H1 (cell line): ENCODE measurements at places on chromosomes 12 and 14. TPM values are rescaled to one million over a fixed set of nuclear protein-coding genes. Genes with fewer than 3 reads are reported as not detected.

DNA sequence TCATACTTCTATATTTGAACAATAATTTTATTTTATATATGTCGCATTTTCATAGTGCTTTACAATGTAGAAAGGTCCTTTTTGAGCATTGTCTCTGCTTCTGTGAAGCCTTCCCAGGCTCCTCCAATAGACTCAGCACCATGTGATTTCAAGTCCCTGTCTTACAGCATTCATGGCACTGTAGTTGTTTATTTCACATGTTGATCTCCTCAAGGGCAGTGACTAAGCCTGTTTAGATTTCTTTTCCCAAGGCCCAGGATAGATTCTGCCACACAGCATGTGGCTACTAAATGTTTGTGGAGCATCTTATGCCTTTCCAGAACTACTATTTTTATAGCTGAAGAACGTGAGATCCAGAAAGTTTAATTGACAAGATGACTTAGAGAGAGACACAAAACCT lies 391.7 kb downstream of the TMEM117 start:
- no peak for DNase-seq

GRCh38 chr12:91241756-91242155 lies 59.1 kb upstream of the DCN start:
- DNase-seq = no peak

- no peak for DNase-seq
Measured at GRCh38 chr14:92507174-92507768, 6.3 kb upstream of the RIN3 start.

LUM gene
- total RNA-seq = not detected in 2 replicates

DNA sequence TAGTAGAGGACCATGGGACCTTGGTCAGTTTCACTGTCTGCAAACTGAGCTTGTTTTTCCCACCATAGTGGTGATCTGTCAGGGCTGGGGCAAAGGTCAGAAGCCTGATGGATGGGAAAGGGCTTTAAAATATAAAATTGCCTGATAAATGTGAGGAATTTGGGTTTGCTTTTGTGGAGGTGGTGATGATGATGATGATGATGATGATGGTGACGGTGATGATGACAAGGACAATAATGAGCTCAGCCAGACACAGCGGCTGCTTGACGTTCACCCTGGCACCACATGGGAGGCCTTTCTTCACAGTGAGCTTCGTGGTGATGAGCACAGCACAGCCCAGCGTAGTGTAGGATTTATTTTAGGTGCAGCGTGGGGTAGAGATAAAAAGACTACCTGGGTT lies 243.7 kb downstream of the SLC41A2 start:
- no peak for DNase-seq
